ENCODE measurements at places on chromosomes 2 and 18.

- no peak for DNase-seq
Observed at GRCh38 chr2:96489261-96489660, 15.9 kb downstream of the NEURL3 start.

GRCh38 chr2:154855138-154855537 lies 156.6 kb downstream of the KCNJ3 start:
- DNase-seq: no peak

DNA sequence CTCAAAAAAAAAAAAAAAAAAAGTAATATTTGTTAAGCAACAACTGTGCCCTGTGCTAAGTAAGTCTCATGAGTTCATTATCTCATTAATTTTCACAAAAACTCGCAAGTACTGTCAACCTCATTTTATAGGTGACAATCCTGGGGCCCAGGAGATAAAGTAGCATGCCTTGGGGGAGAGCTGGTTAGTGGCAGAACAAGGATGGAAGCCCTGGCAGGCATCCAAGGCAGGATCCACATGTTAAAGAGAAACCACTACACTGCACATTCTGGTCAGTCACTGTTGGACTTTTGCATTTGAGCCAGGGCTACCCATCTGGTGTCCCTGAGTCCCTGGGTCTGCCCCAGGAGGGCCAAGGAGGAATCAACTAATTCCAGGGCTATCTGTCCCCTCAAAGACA lies 54.6 kb downstream of the ZFP36L2 start:
- peak; percentile 30 for DNase-seq

GRCh38 chr2:5885451-5886173 lies 193.4 kb downstream of the SOX11 start:
- no peak for DNase-seq

DNA sequence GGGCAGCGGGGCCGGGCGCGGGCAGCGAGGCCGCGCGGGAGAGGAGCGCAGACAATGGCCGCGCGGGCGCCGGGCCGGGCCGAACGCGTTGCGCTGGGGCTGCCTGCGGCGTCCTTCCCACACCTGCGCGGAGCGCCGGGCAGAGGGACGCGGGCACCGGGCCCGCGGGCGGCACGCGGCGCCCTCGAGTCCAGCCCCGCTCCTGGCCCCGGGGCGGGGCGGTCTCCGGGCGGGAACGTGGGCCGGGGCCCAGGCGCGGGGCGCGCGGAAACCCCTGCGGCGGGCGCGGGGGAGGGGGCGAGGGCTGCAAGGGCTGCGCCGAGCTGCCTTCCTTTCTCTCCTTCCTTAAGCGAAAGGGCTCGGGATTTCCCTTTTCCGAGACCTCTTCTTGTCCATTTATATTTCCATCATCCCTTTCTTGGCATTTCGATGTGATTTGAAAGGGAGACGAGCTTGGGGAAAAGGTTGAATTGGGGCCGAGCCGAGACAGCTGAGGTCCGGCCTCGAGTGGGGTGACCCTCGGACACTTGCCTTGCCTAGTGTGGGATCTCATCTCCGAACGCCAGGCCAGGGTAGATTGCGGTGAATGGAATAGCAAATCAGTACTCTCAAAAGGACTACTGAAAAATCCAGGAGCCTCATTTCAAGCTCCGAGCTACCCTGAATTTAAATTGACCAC lies 676 bp downstream of the KLHL23 start:
- peak; percentile 35 for DNase-seq

DNA sequence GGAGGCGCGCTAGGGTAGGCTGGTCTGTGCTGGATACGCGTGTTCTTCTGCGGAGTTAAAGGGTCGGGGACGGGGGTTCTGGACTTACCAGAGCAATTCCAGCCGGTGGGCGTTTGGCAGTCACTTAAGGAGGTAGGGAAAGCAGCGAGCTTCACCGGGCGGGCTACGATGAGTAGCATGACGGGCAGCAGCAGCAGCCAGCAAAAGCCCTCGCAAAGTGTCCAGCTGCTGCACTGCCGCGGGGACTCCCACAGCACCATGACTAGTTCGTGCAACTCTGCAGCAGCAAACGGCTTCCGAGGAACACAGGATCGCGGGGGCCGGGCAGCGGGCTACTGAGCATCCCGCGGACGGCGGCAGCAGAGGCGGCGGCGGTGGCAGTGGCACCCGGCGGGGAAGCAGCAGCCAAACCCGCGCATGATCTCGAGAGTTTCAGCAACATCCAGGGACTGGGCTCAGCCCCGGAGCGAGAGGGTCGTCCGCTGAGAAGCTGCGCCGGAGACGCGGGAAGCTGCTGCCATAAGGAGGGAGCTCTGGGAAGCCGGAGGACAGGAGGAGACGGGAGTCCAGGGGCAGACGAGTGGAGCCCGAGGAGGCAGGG lies 368 bp downstream of the TMEFF2 start:
- DNase-seq: peak; percentile 4

DNA sequence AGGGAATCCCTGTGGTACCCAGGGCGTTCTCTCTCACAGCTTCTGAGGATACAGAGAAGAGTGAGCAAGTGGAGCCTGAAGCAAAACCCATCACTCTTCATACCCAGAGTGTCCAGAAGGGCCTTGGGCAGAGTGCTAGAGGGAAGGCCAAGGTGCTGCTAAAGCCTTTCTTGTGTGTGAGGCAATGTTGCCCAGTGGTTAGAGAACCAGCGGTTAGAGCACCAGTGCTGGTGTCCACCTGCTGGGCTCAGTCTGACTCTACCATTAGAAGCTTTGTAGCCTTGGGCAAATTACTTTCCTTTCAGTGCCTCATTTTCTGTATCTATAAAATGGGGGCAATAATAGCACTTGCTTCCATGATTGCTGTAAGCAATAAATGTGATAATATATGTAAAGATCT lies 210.5 kb upstream of the SKOR2 start:
- no peak for DNase-seq

- DNase-seq: no peak
Observed at GRCh38 chr2:149606251-149606811, 18.8 kb upstream of the MMADHC start.

- no peak for DNase-seq
Observed at GRCh38 chr2:112686348-112687217, 34.2 kb upstream of the NT5DC4 start.

GRCh38 chr2:36486521-36487044 lies 111.4 kb downstream of the FEZ2 start:
- peak; percentile 86 for DNase-seq

GRCh38 chr2:212929971-212930370 lies 221.4 kb downstream of the IKZF2 start:
- no peak for DNase-seq

GRCh38 chr2:162123806-162124758 lies 28.0 kb downstream of the GCG start:
- peak; percentile 75 for DNase-seq

DNA sequence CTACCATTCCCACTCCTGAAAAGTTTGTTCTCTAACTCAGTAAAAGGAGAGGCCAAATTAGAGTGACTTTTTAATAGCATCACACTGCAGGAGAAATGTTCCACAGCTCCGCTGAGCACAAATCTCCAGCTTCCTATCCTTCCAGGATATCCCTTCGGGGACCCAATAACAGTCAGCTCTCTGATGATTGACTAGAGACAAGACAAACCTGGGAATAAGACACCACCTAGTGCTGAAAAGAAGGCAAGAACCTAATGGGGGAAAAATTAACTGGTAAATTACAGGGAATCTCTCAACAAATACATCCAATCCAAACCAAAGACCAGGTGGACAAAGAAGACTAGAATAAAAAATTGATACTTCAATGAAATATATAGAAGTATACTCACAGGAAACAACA lies 977.1 kb upstream of the SOX11 start:
- no peak for DNase-seq

GRCh38 chr2:191081411-191082155 lies 67.6 kb upstream of the STAT1 start:
- no peak for DNase-seq

- DNase-seq: no peak
Observed at GRCh38 chr2:119259296-119259860, 35.7 kb downstream of the STEAP3 start.

DNA sequence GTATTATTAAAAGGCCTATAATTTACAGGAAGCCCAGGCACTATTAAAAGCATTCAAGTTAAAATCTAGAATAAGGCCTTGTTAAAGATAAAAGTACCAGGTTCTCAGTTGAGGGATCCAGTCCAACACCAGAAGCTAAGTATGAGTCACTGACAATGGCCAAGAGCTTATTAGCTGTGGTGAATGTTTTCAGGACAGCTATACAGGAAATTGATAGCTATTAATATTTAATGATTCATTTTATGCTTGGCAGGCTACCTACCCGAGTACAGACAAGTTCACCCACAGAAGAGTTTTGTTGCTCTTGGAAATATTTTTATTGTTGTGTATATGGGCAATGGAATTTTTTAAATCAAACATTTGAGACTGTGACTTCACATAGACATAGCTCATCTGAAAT lies 729.6 kb upstream of the ZNF804A start:
- DNase-seq: no peak

GRCh38 chr2:158486970-158487325 lies 30.2 kb downstream of the PKP4 start:
- no peak for DNase-seq

DNA sequence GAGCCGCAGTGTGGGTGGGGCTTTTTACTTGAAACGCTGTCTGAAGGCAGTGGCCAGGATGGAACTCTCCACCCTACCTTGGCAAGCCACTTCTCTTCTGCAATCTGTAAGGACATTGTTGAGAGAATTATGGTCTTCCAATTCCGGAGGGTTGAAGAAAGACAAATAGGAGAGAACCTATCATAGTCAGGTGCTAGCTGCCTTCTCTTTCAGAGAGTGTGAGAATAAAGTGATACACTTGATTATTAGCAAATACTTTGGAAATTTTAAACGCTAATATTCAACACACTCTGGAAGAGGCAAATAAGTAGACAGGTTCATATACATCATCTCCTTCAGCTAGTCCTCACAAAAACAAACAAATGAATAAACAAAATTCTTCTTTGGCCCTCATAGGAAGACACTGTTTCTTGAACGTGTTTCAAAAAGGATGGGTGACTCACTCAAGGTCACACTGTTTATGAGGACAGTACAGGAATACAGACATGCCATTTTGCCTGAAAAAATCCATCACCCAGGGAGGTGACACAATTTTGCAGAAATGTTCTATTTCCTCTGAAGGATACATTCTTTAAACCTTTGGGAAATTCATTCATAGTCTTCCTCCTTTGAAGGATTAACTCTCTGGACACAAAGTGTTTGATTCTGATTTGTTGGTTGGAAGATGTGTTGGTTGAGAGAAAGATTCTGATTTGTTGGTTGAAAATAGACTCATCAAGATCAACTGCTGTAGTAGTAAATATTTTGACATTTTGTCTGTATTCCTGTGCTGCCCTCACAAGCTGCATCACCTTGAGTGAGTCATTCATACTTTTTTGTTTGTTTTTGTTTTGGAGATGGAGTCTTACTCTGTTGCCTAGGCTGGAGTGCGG lies 2.2 kb upstream of the IL1RN start:
- DNase-seq: no peak

DNA sequence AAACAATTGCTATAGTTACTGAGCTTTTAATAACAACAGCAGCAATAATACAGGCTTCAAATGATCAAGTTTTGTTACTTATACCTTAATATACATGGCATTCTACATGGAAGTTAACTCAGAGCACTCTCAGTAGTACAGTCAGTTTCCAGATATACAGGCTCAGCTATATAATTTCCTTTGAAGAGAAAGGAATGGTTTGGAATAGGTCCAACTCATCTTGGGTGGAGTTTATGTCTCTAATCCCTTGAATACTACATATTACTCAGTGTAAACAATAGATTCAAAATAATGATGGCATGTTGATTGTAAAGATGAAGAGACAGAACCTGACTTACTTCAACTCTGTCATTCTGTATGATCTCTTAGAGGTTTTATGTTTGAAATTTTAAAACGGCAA lies 174.9 kb downstream of the EPHA4 start:
- DNase-seq: no peak

- DNase-seq: no peak
Observed at GRCh38 chr18:23049698-23050373, 85.4 kb upstream of the CABLES1 start.

DNA sequence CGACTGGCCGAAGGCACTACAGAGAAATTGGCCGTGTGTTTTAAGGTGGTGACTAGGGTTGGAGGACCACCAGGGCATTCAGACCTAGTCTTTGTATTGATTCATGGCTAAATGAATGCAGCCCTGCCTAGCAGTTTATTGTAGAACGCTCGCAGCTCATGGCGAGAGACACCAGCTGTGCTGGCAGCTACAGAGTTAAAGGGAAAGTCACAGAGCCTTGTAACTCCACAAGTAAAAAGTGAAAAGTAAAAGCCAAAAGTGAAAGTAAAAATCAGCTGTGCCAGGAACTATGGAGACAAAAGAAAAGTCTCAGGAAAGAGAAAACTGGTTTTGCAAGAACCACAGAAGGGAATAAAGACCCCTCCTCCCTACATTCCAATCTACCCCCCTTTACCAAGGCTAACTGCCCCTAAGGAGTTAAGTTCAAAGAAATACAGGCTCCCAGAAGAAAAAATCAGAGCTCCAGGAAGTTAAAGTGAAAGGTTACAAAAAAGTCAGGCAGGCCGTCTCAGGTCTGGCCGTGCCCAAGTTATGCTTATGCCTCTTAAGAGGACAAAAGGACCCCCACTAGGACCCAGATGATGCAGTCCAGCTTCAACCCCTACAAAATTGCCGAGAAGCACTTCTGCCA lies 46.4 kb upstream of the SELENOI start:
- DNase-seq: peak; percentile 70

- DNase-seq: no peak
Observed at GRCh38 chr2:182066400-182067087, 80.9 kb downstream of the PPP1R1C start.

DNA sequence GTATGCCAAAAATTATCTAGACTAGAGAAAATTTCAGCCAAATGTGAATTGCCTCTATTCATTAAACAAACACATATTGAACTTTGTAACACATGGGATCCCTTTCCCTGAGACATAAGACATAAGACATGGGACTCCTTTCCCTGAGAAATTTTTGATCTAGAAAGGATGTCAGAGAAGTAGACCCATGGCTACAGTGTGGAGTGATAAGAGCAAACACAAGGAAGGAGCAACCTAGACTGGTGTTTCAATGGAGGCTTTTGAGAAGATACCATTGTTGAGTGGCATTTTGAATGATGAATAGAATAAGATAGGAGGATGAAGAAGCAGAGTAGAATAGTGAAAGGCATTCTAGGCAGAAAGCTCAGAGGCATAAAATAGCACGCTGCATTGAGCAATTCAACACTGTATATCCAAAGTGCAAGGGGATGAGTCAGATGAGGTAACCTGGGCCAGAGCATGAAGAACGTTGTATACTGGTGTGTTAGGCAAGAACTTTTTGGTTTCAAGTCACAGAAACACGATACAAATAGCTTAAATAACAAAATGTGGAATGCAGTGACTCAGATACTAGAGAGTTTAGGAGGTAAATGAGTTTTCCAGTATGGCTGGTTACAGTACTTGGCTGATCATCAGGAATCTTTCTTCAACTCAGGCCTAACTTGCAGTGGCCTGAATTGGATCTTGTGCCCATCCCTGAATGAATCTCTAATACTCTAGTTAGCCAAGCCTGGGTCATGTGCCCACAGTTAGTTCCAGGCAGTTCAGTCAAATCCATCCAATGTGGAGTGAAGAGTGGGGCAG lies 129.8 kb upstream of the TANK start:
- peak; percentile 58 for DNase-seq

All from ACHN (cell line).